ENCODE measurements at places on chromosomes 7 and 10.

DNA sequence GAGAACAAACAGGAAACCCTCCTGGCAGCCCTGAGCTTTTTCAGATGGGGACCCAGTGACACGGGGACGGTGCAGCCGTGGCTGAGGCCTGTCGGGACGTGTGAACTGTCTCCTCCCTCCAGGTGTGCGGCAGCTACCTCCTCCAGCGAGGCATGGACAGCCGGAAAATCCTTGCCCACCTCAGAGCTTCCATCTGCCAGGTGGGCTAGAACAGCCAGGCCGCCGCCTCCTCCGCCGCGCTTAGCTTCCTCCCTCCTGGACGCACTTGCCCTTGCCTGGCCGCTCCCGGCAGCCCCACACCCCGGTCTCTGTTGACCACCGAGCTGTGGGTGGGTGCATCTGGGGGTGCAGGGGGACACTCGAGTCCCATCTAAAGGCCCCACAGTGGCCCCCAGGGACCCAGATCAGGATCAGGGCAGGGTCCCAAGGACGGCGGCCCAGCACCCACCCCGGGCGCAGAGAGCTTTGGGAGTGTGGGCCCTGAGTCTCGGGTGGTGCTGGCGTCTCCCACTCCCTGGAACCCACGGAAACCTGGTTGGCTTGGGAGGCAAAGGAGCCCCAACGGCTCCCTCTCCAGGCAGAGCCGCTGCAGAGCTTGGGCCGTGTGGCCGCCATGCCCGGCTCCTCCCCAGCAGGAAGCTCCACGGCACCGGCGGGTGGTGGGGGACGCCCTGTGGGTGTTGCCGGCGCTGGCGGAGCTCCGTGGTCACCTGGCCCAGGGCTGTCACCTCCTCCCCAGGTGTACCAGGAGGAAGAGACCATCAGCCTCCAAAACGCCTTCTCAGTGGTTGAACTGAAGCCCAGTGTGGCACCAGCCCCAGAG, 32.9 kb upstream of the UTF1 start:
- DNase-seq = no peak

- DNase-seq = no peak
Measured at GRCh38 chr10:103818105-103818504, 37.3 kb downstream of the SH3PXD2A start.

- no peak for DNase-seq
Measured at GRCh38 chr7:98641646-98642500, 24.8 kb downstream of the NPTX2 start.

- DNase-seq = no peak
Measured at GRCh38 chr7:68833422-68833821, 764.9 kb upstream of the AUTS2 start.
